ENCODE measurements at places on chromosomes 3 and 15. TPM values are rescaled to one million over a fixed set of nuclear protein-coding genes. Genes with fewer than 3 reads are reported as not detected.
A peak's percentile ranks its signal among the peaks of the same experiment; 100 is the strongest.

MRPL3 gene
- 76.5 TPM for polyA plus RNA-seq

DNA sequence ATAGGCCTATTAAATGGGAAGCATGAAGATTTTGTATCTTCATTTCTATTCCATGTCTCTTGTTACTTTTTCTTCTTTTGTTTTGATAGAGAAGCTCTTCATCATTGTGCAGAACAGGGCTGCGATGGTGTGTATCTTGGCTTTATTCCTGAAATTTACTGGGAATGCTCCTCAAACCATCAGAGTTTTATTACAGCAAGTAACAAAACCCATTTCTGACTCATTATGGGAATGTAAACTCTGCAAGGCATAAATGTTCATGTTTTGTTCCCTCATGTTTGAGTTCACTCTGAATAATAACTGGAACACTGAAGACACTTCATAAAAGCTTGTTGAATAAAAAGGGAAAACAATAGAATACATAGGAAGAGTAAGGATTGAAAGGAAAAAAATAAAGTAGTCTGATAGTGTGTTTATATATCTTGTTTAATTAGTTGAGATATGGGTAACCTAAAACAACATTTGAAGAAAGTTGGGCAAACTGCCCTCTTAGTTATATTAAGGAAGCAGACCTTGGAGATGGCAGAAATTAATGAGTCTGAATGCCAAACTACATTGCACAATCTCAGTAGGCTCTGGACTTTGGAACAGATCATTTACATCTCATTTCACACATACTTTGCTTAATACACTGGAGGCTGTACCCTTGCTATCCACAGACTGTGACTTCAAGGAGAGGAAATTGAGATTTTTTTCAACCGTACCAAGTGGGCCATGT is 521.5 kb downstream of the GRM7 start:
- no peak for DNase-seq

ESYT3 gene
- 20.7 TPM for polyA plus RNA-seq

DNA sequence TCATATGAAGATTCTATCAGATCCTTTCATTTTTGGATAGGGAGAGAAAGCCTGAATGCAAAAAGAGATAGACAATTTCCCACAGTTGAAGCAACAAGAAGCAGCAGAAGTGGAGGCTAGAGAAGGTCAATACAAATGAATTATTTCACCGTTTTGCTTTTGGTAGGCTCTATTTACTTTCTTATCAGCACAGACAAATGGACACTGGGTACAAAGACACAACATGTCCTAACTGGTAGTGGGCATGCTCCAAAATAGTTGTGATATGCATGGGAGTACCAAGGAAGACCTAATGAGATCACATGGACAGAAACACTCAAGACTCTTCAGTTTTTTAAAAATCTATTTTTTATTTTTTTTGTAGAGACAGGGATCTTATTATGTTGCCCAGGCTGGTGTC is 99.4 kb downstream of the XRN1 start:
- no peak for DNase-seq

- no peak for DNase-seq
Observed at GRCh38 chr3:188607805-188608315, 453.9 kb downstream of the LPP start.

DNA sequence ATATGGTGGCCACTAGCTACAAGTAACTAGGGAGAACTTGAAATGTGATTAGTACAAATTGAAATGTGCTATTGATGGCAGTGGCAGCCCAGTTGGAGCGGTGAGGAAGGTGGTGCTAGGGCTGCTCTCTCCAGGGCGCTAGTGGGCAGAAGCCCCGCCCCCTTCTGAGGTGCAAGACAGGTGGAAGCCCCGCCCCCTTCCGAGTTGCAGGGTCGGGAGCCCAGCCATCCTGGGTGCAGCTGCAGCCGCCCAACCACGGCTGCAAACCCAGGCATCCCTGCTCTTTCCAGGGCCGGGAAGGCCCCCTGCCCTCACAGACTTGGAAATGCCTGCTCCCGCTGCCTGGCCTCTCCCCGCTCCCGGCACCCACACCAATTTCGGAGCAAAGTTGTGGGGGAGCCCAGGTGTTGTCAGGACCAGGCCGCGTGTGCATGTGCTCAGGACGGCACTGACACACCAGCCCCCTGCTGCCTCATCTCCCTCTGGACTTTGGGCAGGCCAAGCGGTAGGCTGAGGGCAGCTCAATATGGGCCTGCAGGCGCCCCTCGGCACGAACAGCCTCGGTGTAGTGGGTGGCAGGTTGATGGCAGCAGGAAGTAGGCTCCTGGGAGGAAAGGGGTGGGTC is 10.0 kb downstream of the ATR start:
- DNase-seq = no peak

GRCh38 chr15:40293905-40294895 is 11.3 kb upstream of the ANKRD63 start:
- DNase-seq = no peak

HESX1 gene
- 1.6 TPM for polyA plus RNA-seq

BFSP2 gene
- polyA plus RNA-seq = not detected

DNA sequence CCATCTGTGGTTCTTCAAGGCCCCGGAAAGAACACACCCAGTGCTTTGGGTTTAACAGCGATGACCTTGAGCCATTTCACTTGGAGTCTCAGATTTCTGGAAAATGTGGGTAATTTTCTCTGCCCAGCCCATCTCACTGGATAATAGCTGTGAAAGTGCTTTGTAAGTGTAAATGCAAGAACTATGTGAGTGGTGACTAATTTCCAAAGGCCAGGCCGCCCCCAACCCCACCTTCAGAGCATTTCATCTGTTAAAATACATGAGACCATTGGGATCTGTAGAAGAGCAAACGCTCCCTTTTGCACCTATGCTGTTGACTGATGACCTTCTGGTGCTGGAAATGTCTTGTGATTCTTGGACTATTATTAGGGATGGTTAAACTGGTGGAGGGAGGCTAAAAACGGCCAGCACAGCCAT is 196.8 kb upstream of the LPP start:
- DNase-seq = no peak

DNA sequence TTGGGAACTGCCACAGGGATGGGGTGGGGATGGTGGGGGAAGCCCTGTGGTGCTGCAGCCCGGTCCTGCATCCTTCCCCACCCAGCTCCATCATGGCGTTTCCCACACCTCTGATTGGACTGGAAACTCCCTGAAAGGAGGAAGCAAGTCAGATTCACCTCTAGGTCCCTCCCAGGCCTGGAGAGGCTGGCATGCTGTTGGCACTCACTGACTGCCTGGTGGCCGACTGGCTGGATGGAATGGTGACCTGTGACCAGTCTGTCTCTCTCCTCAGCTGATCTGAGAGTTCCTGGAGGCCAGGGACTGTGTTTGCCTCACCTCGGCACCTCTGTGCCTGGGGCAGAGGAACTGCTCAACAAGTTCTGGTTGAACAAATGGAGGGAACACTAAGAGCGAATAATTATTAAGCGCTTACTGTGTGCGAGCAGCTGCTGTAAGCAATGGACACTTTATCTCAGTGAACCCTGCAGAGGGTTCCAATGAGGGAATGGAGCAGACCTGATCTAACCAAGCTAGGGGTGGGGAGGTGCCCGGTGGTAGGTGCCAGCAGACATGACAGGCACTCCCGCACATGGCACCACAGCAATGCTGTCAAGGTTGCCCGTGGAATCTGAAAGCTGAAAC is 3.5 kb upstream of the HHATL start:
- DNase-seq = no peak

- no peak for DNase-seq
Observed at GRCh38 chr15:33742800-33743199, 225.5 kb upstream of the CHRM5 start.

GRCh38 chr3:62281726-62282125 is 91.6 kb downstream of the FEZF2 start:
- DNase-seq = no peak

GRCh38 chr3:136916223-136916622 is 41.6 kb upstream of the IL20RB start:
- DNase-seq = no peak

- no peak for DNase-seq
Observed at GRCh38 chr3:22620498-22620897, 582.6 kb upstream of the UBE2E2 start.

GRCh38 chr3:46959161-46959511 is 17.4 kb downstream of the CCDC12 start:
- no peak for DNase-seq

- no peak for DNase-seq
Observed at GRCh38 chr15:83837945-83838571, 184.1 kb downstream of the ADAMTSL3 start.

GRCh38 chr3:28915741-28916500 is 364.9 kb upstream of the RBMS3 start:
- no peak for DNase-seq

LDHAL6B gene
- polyA plus RNA-seq = 0.14 TPM

DNA sequence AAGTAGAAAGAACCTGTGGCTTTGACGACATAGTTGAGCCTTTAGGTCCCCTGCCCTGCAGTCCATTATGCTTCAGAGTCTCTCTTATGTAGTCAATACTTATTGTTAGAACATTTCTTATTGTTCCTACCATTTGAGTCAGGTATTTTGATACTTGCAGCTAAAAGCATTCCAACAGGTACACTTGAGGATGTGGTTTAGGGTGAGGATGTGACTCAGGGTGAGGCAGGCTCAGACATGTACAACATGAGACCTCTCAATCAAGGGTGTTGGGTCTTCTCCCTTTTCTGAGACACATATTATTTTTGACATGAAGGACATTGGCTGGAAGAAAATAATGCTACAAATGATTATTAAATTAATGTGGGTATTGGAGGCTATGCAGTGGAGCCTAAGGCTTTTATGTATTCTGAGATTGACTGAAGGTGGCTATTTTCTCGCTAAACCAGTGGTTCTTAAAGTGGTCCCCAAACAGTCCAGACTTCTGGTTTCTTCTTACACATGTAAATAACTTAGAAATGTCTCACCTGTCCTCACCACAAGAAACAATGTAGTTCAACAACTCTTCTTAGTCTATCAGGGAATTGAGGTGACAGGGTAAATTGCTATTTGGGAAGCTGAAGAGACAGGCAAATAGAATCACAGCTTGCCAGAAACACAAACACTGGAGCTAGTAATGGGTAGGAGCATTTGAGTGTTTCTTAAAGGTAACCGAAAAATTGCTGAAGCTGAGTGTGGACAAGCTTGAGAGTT is 135.5 kb upstream of the ZPLD1 start:
- no peak for DNase-seq

- DNase-seq = no peak
Observed at GRCh38 chr3:174016186-174016585, 618.6 kb downstream of the NLGN1 start.

TUBGCP5 gene
- polyA plus RNA-seq = 14.7 TPM

DNA sequence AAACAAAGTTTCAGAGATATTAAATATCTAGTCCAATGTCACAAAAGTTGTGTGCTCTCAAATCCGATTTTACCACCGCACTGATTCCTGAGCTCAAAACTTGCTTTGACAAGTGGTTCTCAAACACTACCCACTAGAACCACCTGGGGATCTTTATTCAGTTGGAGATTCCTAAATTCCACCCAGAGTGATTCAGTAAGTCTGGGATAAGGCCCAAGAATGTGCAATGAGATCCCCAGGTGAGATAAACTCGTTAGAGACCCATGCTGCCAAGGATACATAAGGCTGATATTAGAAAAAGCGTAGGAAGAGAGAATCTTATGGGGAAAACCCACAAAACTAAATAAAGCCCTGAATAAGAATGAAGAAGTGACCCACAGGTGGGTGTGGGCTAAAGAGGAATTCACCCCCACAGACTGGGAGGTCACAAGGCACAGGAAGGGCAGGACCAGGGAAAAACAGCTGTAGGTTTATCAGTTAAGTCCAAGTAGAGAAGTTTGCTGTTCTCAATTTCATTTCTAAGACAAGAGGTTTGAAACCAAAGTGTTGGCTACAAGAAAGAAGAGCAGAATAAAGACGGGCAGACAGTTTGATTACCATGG is 11.5 kb upstream of the RPS17 start:
- no peak for DNase-seq

- no peak for DNase-seq
Observed at GRCh38 chr3:59386165-59386564, 336.3 kb upstream of the CFAP20DC start.

PIERCE2 gene
- polyA plus RNA-seq = 1.1 TPM

- DNase-seq = no peak
Observed at GRCh38 chr15:60793656-60794055, 314.7 kb upstream of the ICE2 start.

MFGE8 gene
- 164 TPM for polyA plus RNA-seq

EPHB1 gene
- 49.5 TPM for polyA plus RNA-seq

DNA sequence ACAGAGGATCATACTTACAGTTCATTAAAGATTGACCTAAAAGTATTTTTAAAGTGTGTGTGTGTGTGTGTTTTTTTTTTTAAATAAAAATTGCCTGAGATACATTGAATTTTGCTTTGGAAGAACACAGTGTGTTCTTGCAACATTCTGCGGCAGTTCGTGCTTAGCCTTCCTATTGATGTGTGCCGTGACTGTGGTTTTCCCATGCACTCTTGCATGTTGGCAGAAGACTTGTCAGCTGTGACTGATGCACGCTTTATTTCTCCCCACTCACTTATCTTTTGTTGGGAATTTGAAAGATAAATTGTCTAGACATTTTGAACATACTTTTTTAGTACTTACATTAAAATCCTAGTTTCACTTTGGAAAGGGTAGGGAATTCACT is 136.3 kb upstream of the LRRFIP2 start:
- no peak for DNase-seq

DNA sequence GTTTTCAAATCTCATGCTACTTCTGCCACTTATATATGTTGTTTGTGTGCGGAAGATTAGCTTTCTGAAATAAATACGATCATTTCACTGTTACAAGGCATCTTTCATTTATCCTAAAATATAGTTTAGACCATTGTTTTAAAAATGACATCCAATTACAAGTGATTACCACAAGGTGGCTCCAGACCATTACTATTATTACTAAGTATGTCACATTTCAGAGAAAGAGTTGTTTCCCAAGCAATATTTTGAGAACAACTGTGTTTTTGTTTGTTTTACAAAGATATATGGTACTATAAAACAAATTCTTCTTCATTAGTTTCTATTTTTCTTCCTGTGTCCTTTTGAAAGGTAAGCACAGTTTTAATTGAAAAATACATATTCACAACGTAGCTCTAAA is 136.0 kb upstream of the RAP2B start:
- peak; percentile 36 for DNase-seq

SLC33A1 gene
- 12.9 TPM for polyA plus RNA-seq

GRCh38 chr3:7508821-7509220 is 647.9 kb downstream of the GRM7 start:
- no peak for DNase-seq

DNA sequence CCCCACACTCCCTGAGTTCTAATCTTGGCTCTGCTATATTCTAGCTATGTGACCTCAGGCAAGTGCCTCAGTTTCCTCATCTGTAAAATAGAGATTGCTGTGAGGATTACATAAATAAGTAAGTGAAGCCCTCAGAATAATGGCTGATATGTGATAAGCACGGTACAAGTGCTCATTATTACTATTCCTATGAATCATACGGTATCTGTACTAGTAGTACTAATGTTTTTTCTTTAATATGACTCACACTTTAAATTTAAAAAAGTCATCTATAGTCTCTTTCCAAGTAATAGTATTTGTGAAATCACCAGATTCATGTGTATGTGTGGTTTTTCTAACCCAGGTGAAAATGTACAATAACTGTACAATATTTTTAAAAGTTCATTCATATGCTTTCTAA is 58.7 kb downstream of the CLDN11 start:
- DNase-seq = no peak

Measured in forelimb muscle (tissue), 1 donor.